ENCODE measurements at places on chromosomes 7 and 10. TPM values are rescaled to one million over a fixed set of nuclear protein-coding genes. Genes with fewer than 3 reads are reported as not detected.
A peak's percentile ranks its signal among the peaks of the same experiment; 100 is the strongest.

- DNase-seq = no peak
- H3K4me3 ChIP-seq = no peak overlapping the region
- no peaks in the 10 kb centered on the region for H3K36me3 ChIP-seq
Measured at GRCh38 chr10:80137920-80138319, 5.4 kb downstream of the PLAC9 start.

DNA sequence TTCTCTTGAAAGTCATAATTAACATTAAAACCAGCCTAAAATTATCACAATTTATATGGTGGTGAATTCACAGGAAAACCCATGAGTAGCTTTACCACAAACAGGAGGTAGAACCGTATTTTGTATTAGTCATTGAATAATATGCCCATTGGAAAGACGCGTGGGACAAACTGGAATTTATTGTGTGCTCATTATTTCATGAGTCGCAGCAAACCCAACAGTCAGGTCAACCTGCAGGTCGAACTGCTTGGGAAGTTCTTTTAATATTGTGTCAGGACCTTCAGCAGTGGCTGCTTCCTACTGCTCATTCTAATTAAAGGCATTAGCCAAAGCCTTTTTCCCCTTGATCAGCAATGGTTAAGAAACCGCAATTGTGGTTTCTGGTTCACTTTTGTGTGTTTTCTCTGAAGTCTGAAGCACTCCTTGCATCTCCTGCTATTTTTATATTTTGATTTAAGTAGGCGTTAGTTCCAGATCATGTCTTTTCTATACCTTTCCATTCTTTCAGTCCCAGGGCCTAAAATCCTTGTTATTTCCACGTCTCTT is 100.1 kb downstream of the RAB11FIP2 start:
- no peaks in the 10 kb centered on the region for H3K36me3 ChIP-seq
- H3K4me1 ChIP-seq = no peaks in the 10 kb centered on the region
- no peak overlapping the region for H3K27ac ChIP-seq
- DNase-seq = no peak
- no peak overlapping the region for H3K4me3 ChIP-seq

GRCh38 chr7:1539181-1539881 is 8.8 kb downstream of the MAFK start:
- no peak for DNase-seq
- no peaks in the 10 kb centered on the region for H3K4me1 ChIP-seq
- H3K27me3 ChIP-seq = no peaks in the 10 kb centered on the region
- H3K4me3 ChIP-seq = no peak overlapping the region
- H3K27ac ChIP-seq = no peak overlapping the region

- peaks cover 3% of the 10 kb centered on the region for H3K27me3 ChIP-seq
- no peaks in the 10 kb centered on the region for H3K36me3 ChIP-seq
- no peak for DNase-seq
- H3K27ac ChIP-seq = no peak overlapping the region
Measured at GRCh38 chr7:55099066-55099820, 80.4 kb downstream of the EGFR start.

DNA sequence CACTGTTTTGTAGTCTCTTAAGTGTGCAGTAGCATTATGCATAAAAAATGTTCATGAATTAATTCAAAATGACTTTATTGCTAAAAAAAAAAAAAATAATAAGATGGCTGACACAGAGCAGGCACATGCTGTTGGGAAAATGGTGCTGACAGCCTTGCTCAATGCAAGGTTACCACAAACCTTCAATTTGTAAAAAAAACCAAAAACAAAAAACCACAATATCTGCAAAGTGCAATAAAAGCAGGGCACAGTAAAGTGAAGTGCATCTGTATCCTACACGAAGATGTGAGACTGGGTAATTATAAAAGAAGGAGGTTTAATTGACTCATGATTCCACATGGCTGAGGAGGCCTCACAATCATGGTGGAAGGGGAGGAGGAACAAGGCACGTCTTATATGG is 185.8 kb downstream of the USP6NL start:
- H3K27me3 ChIP-seq = no peaks in the 10 kb centered on the region
- no peak overlapping the region for H3K4me3 ChIP-seq
- H3K27ac ChIP-seq = no peak overlapping the region
- no peaks in the 10 kb centered on the region for H3K36me3 ChIP-seq
- peaks cover 9% of the 10 kb centered on the region for H3K4me1 ChIP-seq

GRCh38 chr10:109962247-109962646 is 38.9 kb upstream of the XPNPEP1 start:
- H3K36me3 ChIP-seq = no peaks in the 10 kb centered on the region
- H3K27me3 ChIP-seq = no peaks in the 10 kb centered on the region
- DNase-seq = no peak
- no peak overlapping the region for H3K27ac ChIP-seq
- H3K4me3 ChIP-seq = no peak overlapping the region

DNA sequence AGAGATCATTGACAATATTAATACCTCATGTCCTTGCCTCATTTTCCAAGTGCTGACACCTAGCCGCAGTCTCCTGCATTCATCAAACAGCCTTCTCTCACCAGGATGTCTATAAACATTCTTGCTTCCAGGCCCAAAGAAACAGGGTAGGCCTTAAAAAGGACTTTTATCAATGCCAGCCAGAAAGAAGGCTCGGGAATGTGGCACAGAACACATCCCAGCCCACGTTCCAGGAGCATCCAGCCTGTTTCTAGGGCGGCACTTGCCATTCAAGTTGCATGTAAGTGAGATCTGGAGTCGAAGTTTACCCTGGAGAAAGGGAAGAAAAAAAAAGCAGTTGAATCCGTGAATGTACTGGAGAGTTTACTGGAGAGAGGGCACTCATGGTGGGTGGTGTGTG is 1083.1 kb downstream of the KCNMA1 start:
- H3K4me1 ChIP-seq = no peaks in the 10 kb centered on the region
- no peak for DNase-seq
- H3K27ac ChIP-seq = no peak overlapping the region
- H3K27me3 ChIP-seq = no peaks in the 10 kb centered on the region

DNA sequence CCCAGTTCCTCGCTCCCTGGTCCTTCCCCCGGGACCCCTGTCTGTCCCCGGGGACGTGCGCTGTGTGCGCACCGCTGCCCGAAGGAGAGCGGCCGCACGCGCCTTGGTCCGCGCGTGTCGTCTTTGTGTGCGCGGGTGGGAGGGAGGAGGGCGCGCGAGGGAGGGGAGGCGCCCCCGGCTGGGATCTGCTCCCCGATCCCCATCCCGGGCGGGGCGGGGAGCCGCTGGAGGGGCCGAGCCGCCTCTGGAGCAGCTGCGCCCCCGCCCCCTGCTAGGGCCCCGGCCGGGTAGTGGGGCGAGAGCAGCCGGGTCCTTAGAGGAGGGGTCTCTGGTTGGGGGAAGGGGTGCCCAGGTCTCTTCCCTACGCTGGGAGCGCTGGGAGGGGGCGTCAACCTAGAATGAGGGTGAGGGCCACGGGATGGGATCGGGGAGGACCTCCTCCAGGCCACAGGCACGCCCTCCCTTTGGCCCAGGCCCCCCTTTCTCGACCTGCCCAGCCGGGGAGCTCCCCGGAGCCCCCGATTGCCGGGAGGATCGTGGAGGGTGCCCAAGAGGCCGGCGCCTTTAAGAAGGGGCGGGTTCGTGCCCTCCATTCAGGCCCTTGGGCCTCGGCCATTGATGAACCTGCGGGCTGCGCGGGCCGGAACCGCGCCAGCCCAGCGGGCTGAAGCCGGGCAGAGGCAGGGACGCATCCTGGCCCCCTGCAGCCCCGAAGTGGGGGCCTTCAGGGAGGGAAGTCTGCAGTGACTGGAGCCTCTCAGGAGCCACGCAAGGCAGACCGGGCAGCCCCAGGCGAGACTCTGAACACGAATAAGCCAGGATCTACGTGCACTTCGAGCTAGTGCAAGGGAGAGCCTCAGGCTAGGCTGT is 678 bp downstream of the SH2B2 start:
- H3K27me3 ChIP-seq = no peaks in the 10 kb centered on the region
- H3K4me1 ChIP-seq = peaks cover 18% of the 10 kb centered on the region
- H3K27ac ChIP-seq = no peak overlapping the region
- peak; percentile 20 for DNase-seq

DNA sequence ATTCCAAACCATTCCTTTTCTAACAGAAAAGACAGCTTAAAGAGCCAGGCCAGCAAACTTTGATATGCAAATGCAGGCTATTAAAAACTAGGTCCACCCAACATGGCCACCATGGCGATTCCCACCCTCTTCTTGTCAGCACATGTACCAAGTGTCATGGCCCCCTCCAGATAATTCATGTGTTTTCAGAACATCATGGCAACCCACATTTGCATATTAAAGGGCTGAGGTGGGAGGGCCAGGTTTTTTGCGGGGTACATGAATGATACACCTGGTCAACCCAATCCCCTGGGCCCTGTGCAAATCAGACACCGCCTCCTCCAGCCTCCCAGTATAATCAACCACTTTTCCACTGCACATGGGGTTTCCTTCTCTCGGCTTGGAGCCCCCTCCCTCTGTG is 965 bp upstream of the ERVW-1 start:
- no peaks in the 10 kb centered on the region for H3K36me3 ChIP-seq
- H3K4me1 ChIP-seq = no peaks in the 10 kb centered on the region
- no peaks in the 10 kb centered on the region for H3K27me3 ChIP-seq

DNA sequence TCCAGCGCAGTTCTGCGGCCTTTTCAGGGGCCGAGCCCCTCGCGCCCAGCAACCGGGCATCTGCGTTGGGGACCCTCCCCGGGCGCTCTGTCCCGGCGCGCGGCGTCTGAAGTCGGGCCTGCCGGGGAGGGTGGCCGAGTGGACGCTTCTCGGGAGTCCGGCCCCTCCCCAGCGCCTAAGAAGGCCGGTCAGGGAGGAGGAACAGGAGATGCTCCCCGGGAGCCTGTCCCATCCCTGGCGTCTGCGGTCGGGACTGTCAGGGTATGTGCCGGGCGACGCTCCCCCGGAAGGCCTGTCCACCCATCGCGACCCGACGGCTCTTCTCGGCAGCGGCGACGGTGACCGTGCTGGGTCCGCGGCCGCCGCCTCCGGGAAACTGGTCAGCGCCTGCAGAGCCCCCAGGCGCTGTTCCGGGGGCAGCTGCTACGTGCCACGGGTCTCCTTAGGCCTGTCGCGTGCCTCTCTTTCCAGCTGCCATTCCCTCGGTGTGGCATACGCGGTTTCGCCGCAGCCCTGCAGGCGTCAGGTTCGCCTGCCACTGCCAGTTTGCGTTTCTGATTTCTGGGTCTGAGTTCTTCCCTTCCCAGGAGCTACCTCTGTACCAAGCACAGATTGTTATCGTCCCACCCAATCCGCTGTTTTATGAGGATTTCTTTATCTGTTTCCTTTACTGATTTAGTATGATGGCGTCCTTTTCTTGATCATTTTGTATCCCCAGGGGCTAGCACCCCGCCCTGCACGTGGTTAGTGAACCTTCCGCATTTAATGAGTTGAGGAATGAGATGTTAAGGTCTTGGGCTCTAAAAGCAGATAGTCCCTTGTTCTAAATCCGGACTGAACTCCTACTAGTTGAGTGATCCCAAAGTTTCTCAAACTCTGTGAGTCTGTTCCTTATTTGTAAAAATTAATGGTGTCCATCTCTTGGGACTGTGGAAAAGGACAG is 782 bp downstream of the IFIT5 start:
- H3K27me3 ChIP-seq = no peaks in the 10 kb centered on the region
- peaks cover 42% of the 10 kb centered on the region for H3K4me1 ChIP-seq
- peak overlapping the region; percentile 88 for H3K4me3 ChIP-seq
- DNase-seq = peak; percentile 35

DNA sequence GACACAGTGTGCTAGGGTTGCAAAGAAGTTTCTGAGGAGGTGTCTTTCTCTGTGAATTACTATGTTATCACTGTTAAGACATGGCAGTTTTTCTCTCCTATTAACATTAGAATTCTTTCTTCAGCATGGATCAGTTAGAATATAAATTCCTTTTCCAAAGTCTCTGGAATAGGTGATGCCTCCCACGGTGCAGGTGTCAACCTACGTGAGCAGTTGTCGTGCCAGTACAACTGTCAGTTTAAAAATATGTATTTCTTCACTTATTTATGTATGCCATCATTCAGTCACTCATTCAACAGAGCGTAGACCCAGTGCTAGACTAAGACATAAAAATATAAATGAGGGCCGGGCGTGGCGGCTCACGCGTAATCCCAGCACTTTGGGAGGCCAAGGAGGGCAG is 83.5 kb downstream of the TACC2 start:
- peaks cover 3% of the 10 kb centered on the region for H3K27me3 ChIP-seq
- H3K27ac ChIP-seq = no peak overlapping the region
- H3K36me3 ChIP-seq = no peaks in the 10 kb centered on the region
- no peak overlapping the region for H3K4me3 ChIP-seq
- no peak for DNase-seq

GRCh38 chr7:5255832-5256231 is 26.9 kb upstream of the SLC29A4 start:
- no peak overlapping the region for H3K4me3 ChIP-seq
- no peak overlapping the region for H3K27ac ChIP-seq
- no peak for DNase-seq
- H3K36me3 ChIP-seq = no peaks in the 10 kb centered on the region
- no peaks in the 10 kb centered on the region for H3K27me3 ChIP-seq

- no peak overlapping the region for H3K4me3 ChIP-seq
- no peak for DNase-seq
- H3K27me3 ChIP-seq = no peaks in the 10 kb centered on the region
- no peak overlapping the region for H3K27ac ChIP-seq
- H3K36me3 ChIP-seq = no peaks in the 10 kb centered on the region
Measured at GRCh38 chr10:68301790-68302502, 29.9 kb upstream of the HNRNPH3 start.

- no peaks in the 10 kb centered on the region for H3K4me1 ChIP-seq
- H3K36me3 ChIP-seq = no peaks in the 10 kb centered on the region
- H3K4me3 ChIP-seq = no peak overlapping the region
- DNase-seq = no peak
Measured at GRCh38 chr10:25076506-25077177, 60.2 kb downstream of the THNSL1 start.

- no peaks in the 10 kb centered on the region for H3K27me3 ChIP-seq
- H3K36me3 ChIP-seq = no peaks in the 10 kb centered on the region
- DNase-seq = no peak
- H3K4me3 ChIP-seq = no peak overlapping the region
Measured at GRCh38 chr7:36602934-36603887, 121.1 kb downstream of the AOAH start.

- no peaks in the 10 kb centered on the region for H3K36me3 ChIP-seq
- H3K27ac ChIP-seq = no peak overlapping the region
- H3K4me1 ChIP-seq = no peaks in the 10 kb centered on the region
- no peak for DNase-seq
- H3K4me3 ChIP-seq = no peak overlapping the region
Measured at GRCh38 chr10:107689323-107689722, 524.8 kb upstream of the SORCS1 start.

GRCh38 chr10:112115781-112116385 is 67.7 kb downstream of the GPAM start:
- no peak overlapping the region for H3K4me3 ChIP-seq
- H3K36me3 ChIP-seq = no peaks in the 10 kb centered on the region
- no peak for DNase-seq

GRCh38 chr10:63027531-63027930 is 105.6 kb upstream of the NRBF2 start:
- H3K4me1 ChIP-seq = no peaks in the 10 kb centered on the region
- H3K36me3 ChIP-seq = no peaks in the 10 kb centered on the region
- no peak overlapping the region for H3K4me3 ChIP-seq
- no peak for DNase-seq
- H3K27me3 ChIP-seq = peaks cover 2% of the 10 kb centered on the region
- H3K27ac ChIP-seq = no peak overlapping the region

GRCh38 chr7:30420662-30421061 is 57.9 kb downstream of the NOD1 start:
- H3K27ac ChIP-seq = no peak overlapping the region
- no peaks in the 10 kb centered on the region for H3K36me3 ChIP-seq
- no peaks in the 10 kb centered on the region for H3K4me1 ChIP-seq
- H3K4me3 ChIP-seq = no peak overlapping the region
- H3K27me3 ChIP-seq = no peaks in the 10 kb centered on the region

Gene CYP26A1
- not detected for total RNA-seq

Gene DYDC2
- total RNA-seq = not detected

Gene MRC1
- total RNA-seq = 1.4 TPM

Gene AKR1D1
- not detected for total RNA-seq
